ENCODE measurements at places on chromosomes 13 and 19.

GRCh38 chr13:114103801-114104654, 28.4 kb downstream of the RASA3 start:
- no peak for DNase-seq

DNA sequence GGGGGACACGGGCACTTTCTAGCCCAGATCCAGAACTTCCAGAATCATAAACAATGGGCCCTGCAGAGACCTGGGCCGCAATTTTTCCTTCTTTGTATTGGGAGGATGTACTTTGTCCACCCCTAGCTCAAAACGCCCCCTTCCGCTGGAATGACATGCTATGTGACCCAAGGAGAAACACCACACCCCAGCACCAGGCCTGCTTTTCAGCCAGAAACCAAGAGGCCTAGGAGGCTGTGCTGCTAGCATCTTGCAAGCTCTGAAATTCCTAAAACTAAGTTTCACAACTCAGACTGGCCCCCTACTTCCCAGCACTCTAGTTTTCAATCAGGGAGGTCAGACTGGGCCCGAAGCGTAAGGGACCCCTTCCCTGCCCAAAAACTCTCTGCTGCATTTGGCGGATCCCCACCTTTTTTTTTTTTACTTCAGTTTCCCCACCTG, 538 bp downstream of the LSM4 start:
- DNase-seq, result no peak

DNA sequence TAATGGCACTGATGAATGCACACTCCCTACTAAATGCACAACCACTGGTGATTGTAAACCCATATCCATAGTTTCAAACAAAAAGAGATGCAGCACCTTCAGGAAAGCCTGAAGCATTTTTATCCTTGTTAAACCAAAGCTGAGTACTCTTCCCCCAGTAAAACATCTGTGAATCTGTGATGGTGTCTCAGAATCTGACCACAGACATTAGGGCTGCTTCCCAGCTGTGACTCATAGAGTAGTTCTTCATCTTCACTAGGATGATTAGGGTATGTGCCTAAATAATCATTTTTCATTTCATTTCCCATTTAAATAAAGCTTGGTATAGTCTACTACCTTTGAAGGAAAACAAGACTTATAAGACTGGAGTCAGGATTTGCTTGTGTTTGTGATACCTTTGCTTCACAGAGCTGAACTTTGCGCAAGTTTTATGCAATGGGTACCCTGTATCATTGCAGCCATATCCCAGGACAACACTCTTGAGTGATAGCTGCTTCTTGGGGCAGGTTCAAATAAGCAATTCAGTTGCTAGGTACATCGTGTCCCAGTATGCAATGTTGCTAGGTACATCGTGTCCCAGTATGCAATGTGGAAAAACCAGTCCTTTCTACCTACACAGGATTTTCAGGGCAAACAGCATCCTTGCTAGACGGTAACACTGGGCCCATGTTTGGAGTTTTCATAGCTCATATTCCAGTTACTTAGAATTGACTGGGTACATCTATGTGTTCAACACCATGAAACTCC, 277.1 kb downstream of the IRS2 start:
- DNase-seq, result no peak

DNA sequence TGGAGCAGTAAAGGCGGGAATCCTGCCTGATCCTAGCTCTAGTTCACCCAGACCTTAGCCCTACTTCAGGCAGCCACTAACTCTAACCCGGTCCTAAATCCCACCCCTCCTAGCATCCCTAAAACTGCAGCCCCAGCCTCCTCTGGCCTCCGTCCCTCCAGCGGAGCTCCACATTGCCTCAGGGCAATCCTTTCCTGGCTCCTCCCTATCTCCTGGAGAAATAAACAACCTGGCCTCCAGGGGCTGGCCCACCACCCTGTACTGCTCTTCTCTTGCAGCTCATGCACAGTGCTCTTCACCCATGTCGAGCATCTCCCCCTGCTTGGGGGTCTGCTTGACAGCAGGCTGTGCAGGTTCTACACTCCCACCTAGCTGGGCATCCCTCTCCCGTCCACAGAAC, 6.7 kb downstream of the POU2F2 start:
- DNase-seq, result no peak

DNA sequence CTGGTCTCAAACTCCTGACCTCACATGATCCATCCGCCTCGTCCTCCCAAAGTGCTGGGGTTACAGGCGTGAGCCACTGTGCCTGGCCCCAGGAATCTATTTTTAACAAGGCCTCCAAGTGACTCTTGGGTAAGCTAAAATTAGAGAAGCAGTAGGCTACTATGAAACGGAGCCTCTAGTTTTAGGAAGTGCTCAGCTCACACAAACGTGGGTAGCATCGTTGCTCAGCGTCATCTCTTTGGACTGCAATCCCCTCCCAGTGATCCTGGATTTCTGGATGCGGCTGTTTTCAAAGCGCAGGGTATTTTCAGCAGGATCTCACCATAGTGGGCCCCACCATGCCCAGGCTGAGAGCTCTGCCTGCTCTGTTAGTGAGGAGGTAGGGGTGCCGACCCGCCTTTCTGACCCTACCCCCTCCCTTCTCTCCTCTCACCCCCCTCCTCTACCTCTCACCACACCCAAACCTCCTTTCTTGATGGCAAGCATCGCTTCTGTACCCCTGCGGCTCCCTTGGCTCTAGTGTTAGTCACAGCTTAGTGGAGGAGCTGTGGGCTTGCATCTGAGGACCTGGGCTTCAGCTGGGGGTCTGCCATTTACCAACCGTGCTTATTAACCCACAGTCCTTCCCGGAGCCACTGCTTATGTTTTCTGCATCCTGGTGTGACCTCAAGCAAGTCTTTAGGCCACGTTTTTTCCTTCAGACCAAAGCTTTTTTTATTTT, 34.2 kb downstream of the GJA3 start:
- no peak for DNase-seq

All from smooth muscle cell of the brain vasculature (primary cell).